ENCODE measurements at places on chromosomes 2 and 18.

DNA sequence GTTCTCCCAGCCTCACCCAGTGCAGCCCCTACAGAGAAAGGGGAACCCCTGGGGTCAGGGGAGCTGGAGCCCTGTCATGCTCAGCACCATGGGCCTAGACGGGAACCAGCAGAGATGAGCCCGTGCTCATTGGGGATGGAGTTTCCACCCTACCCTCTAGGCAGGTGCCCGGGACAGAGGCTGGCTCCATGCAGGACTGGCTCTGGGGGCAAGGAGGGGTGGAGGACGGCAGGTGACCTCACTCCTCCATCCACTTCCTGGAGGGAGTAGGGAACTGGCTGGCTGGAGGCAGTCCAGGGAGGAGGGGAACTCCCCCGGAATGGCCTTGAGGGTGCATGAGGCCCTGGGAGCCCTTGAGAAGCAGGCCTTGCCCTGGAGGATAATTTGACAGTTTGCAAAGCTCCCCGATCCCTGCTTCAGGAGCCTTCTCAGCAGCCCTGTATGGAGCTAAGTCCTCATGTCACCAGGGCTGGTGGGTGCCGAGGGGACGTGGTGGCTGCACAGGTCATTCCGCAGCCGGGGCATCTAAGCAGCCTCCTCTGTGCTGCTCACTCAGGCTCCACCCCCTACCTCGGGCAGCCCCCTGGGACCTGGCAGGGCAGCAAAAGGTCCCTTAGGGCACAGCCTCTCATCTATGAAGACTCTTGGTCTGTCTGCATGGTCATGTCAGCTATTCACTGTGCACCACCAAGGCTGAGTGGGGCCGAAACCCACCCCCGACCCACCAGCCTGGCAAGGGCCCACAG is 2.1 kb downstream of the NEURL3 start:
- DNase-seq: no peak

DNA sequence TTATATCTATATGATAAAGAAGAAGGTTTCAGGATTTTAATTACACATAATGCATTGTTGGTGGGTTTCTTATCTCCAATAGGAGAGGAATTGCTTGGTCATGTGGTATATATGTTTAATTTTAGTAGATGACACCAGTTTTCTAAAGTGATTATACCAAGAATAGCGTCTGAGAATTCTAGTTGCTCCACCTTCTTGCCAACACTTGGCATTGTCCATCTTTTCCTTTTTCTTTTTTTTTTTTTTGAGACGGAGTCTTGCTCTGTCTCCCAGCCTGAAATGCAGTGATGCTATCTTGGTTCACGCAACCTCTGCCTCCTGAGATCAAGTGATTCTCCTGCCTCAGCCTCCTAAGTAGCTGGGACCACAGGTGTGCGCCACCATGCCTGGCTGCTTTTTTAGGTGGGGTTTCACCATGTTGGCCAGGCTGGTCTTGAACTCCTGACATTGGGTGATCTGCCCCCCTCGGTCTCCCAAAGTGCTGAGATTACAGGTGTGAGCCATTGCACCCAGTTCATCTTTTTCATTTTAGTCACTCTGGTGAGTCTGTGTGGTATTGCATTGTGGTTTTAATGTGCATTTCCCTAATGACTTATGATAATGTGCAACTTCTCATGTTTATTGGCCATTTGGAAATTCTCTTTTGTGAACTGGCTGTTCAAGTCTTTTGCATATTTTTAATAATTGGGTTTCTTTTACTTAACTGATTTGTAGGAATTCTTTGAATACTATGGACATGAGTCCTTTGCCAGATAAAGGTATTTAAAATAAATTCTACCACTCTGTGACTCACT is 37.3 kb upstream of the ZNF512 start:
- DNase-seq: no peak

- no peak for DNase-seq
Measured at GRCh38 chr18:40120356-40120755, 1834.7 kb upstream of the PIK3C3 start.

DNA sequence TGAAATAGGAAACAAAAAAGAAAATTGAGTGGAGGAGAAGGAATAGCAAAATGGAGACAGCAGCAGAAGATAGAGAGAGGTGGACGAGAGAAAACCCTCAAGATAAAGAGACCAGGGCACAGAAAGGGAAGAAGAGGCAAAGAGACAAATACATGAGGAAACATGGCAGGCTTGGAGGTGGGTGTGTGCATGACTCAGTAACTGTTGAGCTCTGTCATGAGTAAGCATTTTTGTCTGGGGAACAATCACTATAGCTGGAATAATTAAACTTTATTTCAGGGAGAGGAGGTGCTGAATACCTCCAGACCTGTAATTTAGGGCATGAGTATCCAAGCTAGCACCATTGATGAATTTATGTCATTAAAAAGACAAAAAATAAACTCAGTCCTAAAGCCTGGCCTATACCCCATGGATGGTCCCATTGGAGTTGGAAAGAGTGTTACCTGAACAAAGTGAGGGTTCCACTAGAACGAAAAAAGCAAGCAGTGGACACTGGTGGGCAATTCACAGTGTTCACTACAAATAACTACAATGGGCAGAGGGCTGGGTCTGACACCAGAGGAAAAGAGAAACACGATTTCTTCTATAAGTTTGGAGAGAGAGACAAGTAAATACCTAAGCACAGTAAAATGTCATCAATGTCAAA is 145.5 kb downstream of the ADCYAP1 start:
- DNase-seq: no peak

DNA sequence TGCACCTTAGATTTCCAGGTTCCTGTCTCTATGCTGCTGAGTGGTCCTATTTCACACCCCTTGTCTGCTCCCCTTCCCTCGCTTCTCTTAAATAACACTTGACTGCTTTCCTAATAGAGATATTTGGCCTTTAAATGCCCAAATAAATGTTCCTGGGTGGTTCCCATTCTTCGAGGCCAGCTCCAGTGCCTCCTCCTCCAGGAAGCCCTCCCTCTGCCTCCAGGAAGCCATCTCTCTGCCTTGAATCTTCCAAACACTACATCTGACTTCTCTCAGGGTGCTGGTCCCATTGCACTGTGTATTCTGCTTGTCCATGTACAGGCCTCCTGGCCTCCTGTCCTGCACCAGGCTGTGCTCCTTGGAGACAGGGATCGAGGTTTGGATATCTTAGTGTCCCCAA is 14.2 kb downstream of the EHD3 start:
- DNase-seq: no peak

DNA sequence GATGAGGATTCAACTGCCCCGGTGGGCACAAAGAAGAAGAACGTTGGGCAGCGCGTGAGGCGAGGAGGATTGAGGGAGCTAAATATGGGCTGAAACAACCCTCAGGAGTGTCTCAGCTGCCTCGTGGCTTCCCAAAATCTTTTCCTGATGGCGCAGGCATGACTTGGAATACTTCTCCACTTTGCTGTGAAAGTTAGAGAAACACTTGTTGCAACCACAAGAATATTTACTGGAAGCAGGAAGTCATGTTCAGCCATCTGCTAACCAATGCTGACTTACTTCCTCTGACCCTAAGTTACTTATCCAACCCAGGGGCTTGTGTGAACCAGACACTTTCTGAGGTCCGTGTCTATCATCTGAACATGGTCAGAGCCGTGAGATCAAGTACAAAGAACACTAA is 148.8 kb downstream of the ARL4C start:
- DNase-seq: no peak

DNA sequence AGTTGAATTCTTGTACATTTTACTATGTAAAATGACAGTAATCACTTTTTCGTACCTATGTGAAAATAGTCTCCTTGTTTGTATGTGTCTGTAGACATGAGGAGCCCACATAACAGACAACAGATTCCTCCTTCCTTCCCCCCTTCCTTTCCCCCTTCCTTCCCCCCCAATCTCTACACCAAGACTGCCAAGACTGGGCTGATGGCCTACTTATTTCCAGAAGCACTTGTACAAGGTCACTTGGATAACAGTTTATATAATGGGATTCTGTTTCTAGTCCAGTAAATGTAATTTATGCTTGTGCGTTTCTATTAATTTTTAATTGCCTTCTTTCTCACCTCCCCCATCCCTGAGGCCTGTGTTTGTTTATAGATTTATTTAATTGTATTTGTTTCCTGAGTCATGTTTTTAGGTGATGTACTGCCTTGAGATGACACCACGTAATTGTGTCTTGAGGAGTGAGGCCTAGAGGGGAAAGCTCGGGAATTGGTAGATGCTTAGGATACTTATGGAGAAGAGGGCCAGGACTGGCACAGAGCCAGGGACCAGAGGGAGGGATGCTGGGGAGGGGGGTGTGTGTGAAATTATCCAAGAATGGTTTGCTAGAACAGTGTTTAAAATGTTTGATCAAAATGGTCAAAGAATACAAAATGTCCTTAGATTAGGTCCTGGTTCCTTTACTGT is 12.3 kb downstream of the B3GNT2 start:
- no peak for DNase-seq

GRCh38 chr2:234267534-234267933 is 217.0 kb downstream of the SPP2 start:
- no peak for DNase-seq

GRCh38 chr2:133452146-133452545 is 116.1 kb downstream of the NCKAP5 start:
- no peak for DNase-seq

GRCh38 chr18:46322411-46322891 is 218.3 kb downstream of the HAUS1 start:
- no peak for DNase-seq

DNA sequence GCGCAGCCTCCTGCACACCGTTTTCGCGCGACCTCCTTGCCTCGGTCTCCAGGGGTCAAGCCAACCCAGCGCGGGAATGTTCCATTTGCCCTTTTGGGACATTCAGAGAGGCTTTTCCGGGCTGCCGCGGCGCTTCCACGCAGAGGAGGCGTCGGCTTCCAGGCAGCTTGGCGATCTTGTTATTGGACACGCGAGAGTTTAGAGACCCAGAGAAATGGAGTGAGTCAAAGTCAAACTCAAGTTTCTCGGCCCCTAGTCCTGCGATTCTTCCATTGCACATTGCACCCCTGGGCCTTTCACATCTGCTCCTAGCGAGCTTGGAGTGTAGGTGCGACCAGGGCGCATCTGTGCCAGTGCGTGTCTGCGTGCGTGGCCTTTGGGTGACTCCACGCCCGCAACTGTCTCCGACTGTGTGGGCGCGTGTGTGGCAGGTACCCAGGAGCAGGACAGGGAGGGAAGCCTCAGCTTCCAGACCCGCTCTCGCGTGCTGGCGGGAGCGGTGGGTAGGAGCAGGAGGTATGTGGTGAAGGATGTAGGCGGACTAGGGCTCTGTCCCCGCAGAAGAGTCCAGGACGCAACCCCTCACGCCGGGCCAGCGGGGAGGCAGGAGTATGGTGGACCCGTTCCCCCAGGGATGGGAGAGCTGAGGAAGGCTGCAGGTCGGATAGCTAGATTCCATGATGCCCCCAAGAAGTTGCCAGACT is 13.5 kb downstream of the SIX3 start:
- no peak for DNase-seq

- DNase-seq: no peak
Measured at GRCh38 chr2:143582046-143582747, 453.0 kb downstream of the ARHGAP15 start.

DNA sequence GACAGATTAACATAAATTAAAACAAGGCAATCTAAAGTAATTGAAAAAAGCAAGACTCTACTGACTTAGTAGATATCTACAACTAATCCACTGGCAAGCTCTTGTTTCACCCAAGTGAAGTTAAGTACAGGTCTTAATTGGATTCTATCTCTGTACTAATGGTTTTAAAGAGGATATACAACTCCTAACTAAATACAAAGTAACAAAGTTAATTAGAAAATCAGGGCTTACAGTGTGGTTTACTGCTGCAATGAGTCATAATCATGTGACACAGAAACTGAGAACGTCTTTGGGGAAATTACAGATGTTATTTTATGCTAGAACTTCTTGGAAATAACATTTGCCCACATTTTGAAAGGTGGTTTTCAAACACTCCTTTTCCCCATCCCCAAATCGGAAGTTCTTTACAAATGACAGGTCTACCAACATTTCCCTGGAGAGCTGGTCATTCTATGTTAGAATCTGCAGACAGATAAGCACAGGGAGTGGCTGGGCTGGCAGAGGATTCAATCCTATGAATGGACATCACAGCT is 245.3 kb downstream of the STK39 start:
- DNase-seq: no peak

DNA sequence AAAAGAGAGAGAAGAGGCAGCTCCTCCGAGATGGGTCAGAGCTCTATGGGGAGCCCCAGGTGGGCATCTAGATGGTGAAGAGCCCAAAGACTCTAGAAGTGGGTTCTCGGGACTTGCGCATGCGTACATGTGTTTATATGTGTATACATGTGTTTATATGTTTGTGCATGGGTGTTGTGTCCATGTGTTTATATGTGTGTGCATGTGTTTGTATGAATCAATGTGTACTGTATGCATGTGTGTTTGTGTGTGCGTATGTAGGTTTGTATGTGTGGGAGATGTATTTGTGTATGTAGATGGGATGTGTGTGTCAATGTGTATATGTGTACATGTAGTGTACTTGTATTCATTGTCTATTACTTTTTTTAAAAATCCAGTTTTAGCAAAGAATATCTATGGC is 25.6 kb downstream of the DNPEP start:
- no peak for DNase-seq

- no peak for DNase-seq
Measured at GRCh38 chr2:55947752-55948151, 24.2 kb upstream of the EFEMP1 start.

DNA sequence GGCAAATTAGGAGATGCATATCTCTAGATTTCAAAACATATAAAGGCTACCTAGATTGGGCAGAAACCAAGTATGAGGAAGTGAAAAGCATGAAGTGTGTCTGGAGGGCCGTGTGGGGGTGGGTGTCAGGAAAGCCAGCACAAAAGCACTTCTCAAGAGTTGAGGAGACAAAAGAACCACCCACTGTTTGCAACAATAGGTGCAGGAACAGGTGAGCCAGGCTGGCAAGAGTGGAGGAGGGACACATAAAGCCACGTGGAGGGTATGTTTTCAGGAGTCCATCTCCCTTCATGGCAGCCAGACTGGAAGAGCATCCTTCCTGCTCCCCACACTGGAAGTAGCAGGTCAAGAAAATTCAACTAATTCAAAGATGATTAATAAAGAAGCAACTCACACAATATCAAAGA is 96.4 kb downstream of the CERS6 start:
- DNase-seq: no peak

DNA sequence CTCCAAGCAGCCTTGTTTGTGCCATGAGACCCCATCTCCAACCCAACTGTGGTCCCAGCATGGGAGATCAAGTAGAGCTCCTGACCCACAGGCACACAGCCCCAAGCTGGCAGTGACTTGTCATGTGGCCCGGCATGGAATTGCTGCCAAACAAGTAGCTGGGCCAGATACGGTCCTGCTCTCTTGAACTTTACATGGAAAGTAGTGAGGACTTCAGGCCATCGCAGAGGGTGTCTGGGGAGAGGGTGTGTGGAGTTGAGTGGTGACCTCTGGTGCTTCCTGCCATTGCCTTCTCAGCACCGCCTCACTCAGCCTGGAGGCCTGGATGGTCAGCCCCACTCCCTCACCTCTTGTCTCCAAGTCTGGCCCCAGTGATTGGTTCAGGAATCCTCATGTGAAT is 10.9 kb upstream of the SLC4A3 start:
- DNase-seq: no peak

- DNase-seq: no peak
Measured at GRCh38 chr2:165889798-165890197, 63.8 kb downstream of the TTC21B start.

GRCh38 chr2:43576981-43577892 is 18.6 kb downstream of the THADA start:
- DNase-seq: peak; percentile 11

- no peak for DNase-seq
Measured at GRCh38 chr2:5561006-5561405, 131.2 kb upstream of the SOX11 start.
